Activated CD4-positive, alpha-beta T cell treated with anti-CD3 and anti-CD28 coated beads, Interleukin-2, amount 50 U/mL, for 4 hours (primary cell): ENCODE measurements at places on chromosomes 4 and X.

- DNase-seq: no peak
These were observed 425.0 kb downstream of the FAT4 start for GRCh38 chr4:125739760-125740159.

DNA sequence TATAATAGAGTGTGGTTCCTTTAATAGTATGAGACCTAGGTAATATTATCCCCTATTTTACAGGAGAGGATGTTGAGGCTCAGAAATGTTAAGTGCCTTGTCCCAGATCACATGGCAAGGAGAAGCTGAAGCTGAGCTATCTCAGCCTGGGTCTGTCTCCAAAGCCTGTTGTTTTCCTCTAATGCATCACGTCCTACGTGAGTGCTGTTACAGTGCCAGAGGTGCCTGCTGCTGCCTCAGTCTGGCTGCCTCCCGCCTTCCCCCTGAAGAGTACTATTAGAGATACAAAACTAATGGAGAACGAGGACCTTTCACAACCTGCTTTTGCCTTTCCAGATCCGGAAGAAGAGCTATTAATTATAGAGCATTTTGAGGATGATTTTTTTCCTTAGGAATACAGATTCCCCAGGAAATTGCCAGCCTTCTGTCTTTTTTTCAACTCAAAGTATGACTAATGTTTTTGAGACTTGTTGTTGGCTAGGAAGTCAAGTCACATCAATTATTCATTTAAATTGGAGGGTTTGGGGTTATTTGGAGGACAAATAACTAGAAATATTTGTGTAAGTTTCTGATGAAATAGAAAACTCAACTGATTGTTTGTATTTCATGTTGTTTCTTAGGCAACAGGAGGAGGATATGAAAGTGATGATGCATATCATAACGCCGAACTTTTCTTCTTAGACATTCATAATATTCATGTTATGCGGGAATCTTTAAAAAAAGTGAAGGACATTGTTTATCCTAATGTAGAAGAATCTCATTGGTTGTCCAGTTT lies 43.9 kb upstream of the MTMR1 start:
- no peak for DNase-seq

- DNase-seq: no peak
These were observed 84.5 kb upstream of the WWC2 start for GRCh38 chr4:183014361-183015084.

DNA sequence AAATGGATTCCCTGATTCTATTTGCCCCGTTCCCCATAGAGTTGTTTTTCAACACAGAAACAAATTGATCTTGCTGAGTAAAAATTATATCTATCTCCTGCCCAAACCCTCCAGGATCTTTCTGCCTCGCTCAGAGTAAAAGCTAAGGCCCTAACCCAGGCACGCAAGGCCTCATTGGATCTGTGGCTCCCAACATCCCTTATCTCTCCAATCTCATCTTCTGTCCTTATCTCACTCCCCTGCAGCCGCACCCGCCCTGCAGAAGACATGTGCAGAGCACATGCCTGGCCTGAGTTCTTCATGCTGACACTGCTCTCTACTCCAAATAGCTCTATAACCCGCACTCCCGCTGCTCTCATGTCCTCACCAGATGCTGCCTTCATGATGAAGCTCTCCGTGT lies 543.8 kb upstream of the ZFP42 start:
- DNase-seq: no peak

DNA sequence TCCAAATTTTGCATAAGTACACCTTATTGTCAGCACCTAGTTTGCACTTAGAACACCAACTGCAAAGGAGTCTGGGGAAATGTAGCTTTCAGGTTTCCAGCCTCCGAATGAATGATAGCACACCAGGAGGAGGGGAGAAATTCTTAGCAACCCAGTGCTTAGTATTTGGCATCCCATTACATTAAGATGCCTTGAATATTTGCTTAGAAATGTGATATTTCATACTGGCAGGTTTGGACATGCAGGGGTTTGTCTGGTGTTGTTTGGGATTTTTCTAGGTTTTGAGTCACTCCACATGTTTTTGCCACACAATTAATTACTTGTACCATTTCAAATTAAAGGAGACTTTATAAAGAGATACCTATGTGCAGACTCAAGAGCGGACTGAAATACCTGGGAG lies 60.3 kb upstream of the CAMK2D start:
- no peak for DNase-seq

DNA sequence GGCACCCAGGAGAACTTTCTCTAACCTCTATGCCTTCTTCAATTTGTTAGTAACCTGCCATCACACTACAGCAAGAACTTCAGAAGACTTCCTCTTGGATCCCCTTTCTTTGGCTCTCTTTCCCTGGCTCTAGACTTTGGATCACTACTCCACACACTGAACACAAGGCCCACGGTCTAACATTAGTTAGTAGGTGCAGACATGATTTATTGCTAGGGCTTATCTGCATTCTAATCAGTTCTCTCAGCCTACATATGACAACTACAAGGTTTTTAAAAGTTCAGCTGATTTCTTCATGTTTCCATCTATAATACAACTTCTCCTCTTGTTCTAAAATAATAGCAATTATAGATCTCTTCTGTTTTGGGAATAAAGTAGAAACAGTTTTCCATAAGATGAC lies 209.1 kb upstream of the ANXA10 start:
- no peak for DNase-seq

GRCh38 chr4:74308215-74308614 lies at the start of gene EPGN:
Gene EPGN, plus strand, starts transcription at chr4:74308470. Its CDS starts 64 bp downstream, at chr4:74308534.
- no peak for DNase-seq

GRCh38 chr4:145863191-145863590 lies 75.4 kb downstream of the ZNF827 start:
- no peak for DNase-seq

- no peak for DNase-seq
These were observed 8.3 kb upstream of the DLG3 start for GRCh38 chrX:70436343-70436742.

- no peak for DNase-seq
These were observed 495.4 kb downstream of the PACRGL start for GRCh38 chr4:21195682-21196081.

- peak; percentile 23 for DNase-seq
These were observed 21.1 kb downstream of the ACOX3 start for GRCh38 chr4:8419222-8420041.

- DNase-seq: no peak
These were observed 126.1 kb downstream of the INPP4B start for GRCh38 chr4:142719854-142720541.

- DNase-seq: no peak
These were observed 393 bp downstream of the SH3KBP1 start for GRCh38 chrX:19886883-19887531.

DNA sequence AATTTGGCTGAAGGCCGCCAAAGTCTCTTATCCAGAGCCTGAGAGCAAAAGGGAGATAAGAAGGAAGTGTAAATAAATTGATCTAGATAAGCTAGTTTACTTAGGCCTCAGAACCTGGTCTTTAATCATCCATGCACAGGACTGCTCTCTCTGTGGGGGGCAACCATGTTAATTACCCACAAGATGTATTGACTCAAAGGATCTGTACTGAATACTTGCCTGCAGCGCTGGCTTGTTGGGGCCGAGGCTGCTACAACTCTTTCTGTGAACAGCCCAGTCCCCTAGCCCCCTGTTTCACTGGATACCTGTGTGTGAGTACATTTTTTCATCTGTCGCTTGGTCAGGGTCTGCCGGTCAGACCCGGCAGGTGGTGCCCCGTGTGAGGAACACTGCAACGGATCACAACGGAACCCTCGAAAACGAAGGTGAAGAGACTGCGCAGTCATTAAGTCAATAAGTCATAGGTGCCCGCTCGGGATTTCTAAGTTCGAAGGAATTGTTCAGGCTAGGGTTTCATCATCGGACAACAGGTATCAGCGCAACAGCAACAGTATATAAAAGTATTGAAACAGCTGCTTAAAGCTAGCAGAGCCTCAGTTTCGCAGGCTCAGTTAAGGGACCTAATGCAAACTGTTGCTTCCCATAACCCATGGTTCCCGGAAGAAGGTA lies 8.3 kb downstream of the MAGEA11 start:
- DNase-seq: no peak

- no peak for DNase-seq
These were observed 384.2 kb downstream of the SH3BGRL start for GRCh38 chrX:81586096-81586495.

DNA sequence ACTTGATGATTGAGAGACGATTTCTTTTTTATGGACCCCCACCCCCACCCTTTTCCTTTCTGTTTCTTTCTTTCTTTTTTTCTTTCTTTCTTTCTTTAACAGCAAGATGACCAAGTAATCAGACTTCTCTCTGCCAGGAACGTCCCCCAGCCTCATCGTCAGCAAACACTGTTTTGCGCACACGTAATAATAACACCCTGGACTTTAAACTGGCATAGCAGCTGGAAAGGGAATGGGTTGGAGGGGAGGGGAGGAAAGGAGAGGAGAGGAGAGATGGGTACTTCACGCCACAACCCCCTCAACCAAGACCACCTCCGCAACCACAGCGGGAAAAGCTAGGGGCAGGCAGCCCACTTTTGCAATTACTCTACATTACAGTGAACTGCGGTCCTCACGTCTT lies 1.1 kb downstream of the GABRA2 start:
- DNase-seq: no peak

DNA sequence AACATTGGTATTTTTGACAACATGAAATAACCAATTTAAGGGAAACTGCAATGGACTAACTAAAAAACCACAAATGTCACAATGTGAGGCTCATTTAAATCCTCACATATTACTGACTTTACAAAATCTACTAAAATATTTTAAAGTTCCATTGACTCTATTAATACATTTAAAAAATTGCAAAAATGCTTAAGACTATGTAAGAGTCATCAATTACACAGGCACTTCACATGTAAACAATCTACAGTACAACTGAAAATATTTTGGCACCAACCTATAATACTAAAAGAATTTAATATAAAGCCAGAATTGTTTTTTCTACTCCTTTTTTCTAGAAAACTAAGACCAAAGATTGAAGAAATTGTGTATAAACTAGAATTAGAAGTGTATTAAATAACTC lies 76.8 kb upstream of the RBMXL3 start:
- no peak for DNase-seq

DNA sequence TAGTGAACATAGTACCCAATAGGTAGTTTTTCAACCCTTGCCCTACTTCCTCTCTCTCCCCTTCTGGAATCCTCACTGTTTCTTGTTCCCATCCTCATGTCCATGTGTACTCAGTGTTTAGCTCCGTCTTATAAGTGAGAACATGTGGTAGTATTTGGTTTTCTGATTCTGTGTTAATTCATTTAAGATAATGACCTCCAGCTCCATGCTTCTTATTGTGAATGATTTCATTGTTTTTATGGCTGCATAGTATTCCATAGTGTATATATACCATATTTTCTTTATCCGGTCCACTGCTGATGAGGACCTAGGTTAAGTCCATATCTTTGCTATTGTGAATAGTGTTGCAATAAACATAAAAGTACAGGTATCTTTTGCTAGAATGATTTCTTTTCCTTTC lies 31.0 kb downstream of the IRF2 start:
- no peak for DNase-seq

DNA sequence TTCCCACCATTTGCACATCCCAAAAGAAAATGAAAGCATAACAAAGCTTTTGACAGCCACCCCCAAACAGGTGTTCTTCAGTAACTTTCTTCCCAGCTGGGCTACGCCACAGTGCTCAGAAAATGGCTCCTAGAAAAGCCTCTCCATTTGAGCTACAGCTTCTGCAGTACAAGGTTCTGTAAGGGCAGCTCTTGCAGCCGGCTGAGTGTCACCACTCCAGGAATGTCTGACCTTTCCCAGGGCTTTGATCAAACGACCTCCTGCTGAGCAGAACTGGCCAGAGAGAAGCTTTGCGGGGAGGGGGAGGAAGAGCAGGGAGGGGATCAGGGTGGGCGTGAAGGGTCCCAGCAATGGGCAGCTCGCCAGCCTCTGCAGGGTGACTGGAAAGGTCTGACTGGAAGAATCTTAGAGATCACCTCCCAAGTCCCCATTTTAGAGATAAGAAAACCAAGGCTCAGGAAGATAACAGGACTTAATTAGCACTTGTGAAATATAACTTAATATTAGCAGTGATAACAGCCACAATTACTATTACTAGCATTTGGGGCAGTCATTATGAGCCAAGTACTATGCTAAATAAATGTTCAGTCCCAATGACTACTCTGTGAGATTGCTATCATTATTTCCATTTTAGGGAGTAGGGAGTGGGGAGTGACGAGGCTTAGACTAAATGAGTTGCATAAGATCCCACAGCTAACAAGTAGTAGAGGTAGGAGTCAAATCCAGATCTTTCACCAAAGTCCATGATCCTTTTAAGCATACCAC lies 51.1 kb downstream of the LEF1 start:
- DNase-seq: no peak

DNA sequence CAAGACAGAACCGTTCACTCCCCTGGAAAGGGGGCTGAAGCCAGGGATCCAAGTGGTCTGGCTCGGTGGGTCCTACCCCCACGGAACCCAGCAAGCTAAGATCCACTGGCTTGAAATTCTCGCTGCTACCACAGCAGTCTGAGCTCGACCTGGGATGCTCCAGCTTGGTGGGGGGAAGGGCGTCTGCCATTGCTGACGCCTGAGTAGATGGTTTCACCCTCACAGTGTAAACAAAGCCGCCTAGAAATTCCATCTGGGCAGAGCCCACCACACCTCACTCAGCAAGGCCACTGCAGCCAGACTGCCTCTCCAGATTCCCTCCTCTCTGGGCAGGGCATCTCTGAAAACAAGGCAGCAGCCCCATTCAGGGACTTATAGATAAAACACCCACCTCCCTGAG lies 13.4 kb upstream of the PBDC1 start:
- no peak for DNase-seq

GRCh38 chr4:37827030-37827685 lies 672 bp downstream of the PGM2 start:
- DNase-seq: peak; percentile 2

GRCh38 chr4:53986062-53986461 lies 78.3 kb downstream of the CHIC2 start:
- DNase-seq: no peak

- no peak for DNase-seq
These were observed 1290.9 kb downstream of the PCDH18 start for GRCh38 chr4:136241221-136241986.

DNA sequence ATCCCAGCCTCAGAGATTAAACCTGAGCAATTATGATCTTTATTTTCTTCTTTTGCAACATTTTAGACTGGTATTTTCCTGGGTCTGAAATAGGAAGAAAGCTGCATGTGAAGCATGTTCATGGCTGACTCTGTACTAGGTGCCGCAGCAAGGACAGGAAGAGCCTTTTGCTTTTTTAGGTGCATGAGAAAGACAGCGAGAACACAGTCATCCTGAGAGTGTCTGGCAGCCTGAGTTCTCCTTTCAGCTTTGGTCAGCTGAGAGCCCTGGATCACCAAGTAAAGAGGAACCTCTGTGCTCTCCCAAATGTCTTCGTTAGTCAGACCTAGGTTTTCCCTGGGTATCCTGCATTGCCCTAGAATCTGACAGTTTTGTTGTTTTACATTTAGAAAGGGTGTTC lies 29.8 kb downstream of the FAM149A start:
- no peak for DNase-seq

- no peak for DNase-seq
These were observed 17.6 kb upstream of the PJA1 start for GRCh38 chrX:69182818-69183380.

- DNase-seq: peak; percentile 82
These were observed 8.8 kb downstream of the GPRASP1 start for GRCh38 chrX:102659790-102660757.

- no peak for DNase-seq
These were observed 29.6 kb downstream of the ADGRA3 start for GRCh38 chr4:22486276-22486675.
